Activated B cell treated with CpG ODN at 0.5 μM for 24 hours (primary cell): ENCODE measurements at places on chromosomes 12 and 14.

DNA sequence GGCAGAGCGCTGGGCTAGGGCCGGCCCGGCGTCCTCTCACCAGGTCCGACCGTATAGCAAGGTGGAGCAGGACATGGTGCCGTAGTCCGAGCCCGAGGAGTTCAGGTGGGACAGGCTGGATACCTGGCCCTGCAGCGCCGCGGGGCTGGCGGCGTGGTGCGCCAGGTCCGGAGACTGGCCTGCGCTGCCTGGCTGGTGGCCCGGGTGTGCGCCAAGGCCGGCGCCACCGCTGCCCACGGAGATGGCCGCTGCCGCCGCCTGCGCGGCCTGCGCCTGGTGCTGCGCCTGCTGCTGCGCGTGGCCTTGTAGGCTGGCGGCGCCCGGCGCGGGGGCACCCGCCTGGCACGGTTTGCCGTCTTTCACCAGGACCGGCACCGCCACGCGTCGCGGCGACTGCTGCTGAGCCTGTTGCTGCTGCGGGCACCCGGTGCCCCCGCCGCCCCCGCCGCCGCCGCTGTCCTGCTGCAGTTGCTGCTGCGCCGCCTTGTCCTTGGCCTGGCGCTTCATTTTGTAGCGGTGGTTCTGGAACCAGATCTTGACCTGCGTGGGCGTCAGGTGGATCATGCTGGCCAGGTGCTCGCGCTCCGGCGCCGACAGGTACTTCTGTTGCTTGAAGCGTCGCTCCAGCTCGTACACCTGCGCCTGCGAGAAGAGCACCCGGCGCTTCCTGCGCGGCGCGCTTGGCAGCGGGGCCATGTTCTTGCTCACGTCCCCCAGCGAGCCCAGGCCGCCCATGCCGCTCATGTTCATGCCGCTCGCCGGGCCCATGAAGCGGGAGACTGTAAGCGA lies 2.6 kb downstream of the NKX2-1 start:
- H3K27ac ChIP-seq = no peak overlapping the region
- peaks cover 7% of the 10 kb centered on the region for H3K4me1 ChIP-seq
- H3K36me3 ChIP-seq = no peaks in the 10 kb centered on the region

- H3K4me1 ChIP-seq = peaks cover 20% of the 10 kb centered on the region
- no peaks in the 10 kb centered on the region for H3K36me3 ChIP-seq
- no peak overlapping the region for H3K27ac ChIP-seq
- no peak for DNase-seq
- no peaks in the 10 kb centered on the region for H3K27me3 ChIP-seq
- no peak overlapping the region for H3K4me3 ChIP-seq
Observed at GRCh38 chr12:89156340-89156739, 196.0 kb downstream of the DUSP6 start.

DNA sequence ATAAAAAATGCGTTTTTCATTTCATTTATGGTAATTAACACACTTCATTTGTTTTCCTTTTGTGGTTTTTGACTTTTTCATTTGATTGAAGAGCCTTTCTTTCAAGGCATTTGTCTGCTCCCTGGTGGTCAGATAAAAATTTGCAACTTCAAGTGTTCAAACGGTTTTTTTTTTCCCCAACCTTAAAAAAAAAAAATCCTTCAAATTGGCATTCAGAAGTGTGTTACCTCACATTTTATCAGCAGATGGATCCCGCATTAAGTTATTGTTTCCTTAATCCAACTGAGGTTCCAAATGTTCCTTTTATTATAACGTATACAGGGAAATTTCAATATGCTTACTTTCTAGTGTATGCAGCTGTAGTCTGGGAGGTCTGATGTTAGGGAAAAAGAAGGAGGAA lies 47.2 kb downstream of the MYF5 start:
- no peak overlapping the region for H3K27ac ChIP-seq
- no peaks in the 10 kb centered on the region for H3K36me3 ChIP-seq
- DNase-seq = no peak

GRCh38 chr12:104971306-104971705 lies 13.2 kb upstream of the SLC41A2 start:
- no peak overlapping the region for H3K27ac ChIP-seq
- DNase-seq = no peak
- H3K27me3 ChIP-seq = no peaks in the 10 kb centered on the region
- H3K36me3 ChIP-seq = no peaks in the 10 kb centered on the region

DNA sequence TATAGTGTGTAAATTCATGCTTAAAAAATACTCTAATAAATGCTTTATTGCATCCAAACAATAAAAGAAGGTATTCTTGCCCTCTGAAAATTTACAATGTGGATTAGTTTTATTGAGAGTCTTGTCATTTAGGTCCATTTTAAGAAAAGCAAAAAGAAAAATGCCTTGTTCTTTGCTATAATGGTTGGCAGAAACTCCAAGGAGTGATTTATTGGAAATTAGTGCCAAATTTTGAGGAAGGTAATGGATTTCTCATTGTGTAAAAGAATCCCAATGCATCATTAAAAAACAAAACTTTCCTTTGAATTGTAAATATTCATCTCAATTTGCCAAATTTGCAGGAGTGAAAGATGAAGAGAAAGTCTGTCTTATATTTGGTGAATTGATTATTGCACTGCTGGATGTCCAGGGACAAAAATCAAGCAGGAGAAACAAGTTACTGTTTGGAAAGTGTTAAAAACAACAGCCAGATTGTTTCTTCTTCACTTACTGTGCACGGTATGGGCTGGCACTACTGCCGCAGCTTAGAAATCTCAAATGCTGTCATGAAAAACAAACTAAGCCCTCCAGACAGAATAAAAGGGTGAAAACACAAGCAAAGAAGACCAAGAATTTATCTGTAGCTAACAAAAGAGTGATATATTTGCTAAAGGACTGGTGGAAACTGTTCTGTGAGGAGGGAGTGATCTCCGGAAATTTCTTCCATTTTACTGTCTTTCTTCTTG lies 511.7 kb downstream of the TMTC2 start:
- H3K27ac ChIP-seq = no peak overlapping the region
- H3K36me3 ChIP-seq = no peaks in the 10 kb centered on the region
- DNase-seq = no peak
- H3K4me3 ChIP-seq = no peak overlapping the region
